ENCODE measurements at places on chromosomes 1 and 21.

DNA sequence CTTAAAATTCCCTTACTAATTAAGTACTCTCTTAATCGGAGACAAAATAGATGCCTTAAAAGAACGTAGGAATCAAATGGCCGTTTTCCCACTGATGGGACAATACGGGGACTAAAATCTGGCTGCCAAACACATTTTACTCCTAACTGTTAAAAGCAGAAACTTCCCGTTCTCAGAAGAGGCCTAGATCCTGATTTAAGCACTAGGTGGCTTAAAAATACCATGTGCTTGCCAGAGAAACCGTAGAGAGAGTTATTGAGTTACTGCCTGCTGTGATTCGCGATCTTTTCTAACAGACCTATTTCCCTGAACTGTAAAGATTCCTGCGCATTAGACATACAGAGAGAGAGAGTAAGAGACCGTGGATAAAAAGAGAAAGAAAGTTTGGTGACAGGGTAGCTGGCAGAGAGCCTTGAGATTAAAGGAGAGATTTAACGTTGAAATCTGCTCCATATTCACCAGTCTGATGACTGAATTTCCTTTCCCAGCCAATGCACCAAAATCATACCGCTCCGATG is 54.4 kb upstream of the STUM start:
- DNase-seq, result no peak

GRCh38 chr1:166167572-166167925 is 748 bp upstream of the FAM78B start:
- DNase-seq, result no peak

GRCh38 chr21:41520560-41521442 is 12.8 kb upstream of the TMPRSS2 start:
- DNase-seq, result no peak

- DNase-seq, result no peak
These were observed 14.6 kb upstream of the PAPPA2 start for GRCh38 chr1:176448340-176448739.

GRCh38 chr1:12206792-12207424 is 22.9 kb upstream of the VPS13D start:
- DNase-seq, result no peak

DNA sequence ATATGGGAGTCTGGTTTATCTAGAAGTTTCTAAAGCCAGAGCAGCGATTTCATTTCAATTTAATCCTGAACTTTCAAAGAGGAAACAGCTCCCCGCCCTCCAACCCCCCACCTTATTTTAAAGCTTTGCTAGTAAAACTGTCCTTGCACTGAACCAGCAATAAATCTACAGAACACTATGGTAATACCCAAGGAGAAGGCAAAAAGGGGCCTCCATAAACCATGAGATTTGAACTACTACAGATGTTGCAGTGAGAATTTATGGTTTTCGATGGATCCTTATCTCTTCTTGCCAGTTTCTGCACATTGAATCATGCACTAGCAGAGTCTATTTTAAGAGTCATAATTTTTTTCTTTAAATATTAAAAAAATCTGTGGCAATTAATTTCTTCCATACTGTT is 64.8 kb upstream of the BEND5 start:
- no peak for DNase-seq

GRCh38 chr1:228902781-228903433 is 167.6 kb downstream of the RHOU start:
- no peak for DNase-seq

- DNase-seq, result peak; percentile 7
These were observed 41.5 kb downstream of the UBE4B start for GRCh38 chr1:10074059-10074851.

DNA sequence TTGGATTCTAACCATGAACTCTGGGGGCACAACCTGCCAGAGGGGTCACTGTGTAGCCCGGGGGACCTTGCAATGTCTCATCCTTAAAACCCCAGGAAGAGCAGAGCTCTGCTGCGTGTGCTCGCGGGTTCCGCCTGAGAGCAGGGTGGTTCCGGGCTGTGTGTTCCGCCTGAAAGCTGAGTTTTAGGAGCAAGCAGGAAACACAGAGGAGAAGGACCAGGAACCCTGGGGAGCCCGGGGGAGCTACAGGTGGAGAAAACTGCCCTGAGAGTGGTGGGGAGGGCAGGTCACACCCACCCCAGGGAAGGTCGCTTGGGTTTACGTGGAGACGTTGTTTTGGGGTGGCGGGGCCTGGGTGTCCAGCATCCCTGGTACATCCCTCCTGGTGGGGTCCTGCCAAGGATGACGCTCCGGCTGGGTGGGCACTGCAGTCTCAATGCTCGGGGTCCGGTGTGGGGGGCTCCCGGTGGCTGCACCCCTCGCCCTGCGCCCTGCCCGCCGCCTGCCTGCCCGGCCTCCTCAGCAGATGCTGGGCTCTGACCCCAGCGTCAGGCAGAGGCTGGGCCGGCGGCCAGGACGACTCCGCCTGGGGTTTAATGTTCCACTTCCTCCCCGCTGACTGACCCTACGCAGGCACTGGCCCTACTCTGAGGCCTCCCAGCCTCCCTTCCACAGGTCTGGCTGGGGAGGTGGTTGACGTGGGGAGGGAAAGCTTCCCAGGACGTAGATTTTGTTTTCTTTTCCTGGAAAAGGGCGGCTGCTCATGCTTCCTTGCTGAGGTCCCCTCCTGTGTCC is 17.3 kb upstream of the C1orf159 start:
- no peak for DNase-seq

GRCh38 chr1:218584418-218585155 is 239.5 kb downstream of the TGFB2 start:
- DNase-seq, result no peak

DNA sequence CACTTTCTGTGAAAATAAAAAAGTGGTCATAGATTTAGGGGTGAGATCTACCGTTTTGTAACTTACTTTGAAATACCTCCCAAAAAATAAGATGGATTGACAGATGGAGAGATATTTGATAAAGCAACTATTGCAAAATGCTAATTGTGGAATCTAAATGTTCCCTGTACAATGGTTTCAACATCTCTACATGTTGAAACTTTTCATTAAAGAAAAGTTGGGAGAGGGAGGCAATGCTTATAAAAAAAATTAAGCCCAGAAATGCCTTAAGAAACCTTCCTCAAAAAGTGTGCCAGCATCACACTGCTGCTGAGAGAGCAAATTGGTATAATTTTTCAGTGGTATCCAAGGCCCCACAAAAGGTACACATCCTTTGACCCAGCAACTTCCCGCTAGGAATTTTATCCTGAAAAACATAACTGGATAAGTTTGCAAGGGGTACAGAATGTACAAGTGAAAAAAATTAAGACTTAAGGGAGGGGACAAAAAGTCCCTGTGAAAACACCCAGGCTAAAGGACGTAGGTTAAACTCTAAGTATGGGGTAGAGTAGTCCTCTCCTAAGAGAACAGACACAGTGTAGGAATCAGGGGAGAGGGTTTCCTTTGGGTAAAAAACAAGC is 84.3 kb downstream of the TGFBR3 start:
- DNase-seq, result no peak

DNA sequence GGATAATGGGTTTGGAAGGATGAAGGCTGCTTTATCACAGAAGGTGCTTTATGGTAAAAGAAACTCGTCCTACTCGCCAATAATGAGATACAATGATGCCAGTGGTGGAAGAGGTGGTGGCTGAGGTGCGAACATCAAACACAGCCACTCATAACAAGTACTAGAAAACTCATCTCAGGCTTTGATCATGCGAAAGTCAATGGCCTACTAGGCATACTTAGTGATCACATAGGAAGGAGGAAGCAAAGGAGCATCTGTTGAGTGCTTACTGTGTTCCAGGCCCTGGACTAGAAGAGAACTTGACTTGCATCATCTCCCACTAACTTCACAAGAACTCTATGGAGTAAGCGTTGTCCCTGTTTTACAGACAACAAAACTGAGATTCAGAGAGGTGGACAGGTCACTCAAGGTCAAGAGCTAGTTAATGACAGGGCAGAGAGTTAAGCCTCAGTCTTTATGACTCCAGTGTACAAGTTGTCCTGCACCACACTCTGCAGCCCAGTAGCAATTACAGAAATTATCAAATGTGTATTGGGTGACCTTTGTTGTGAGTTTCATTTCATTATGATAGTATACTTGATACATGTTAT is 33.6 kb downstream of the RUNX1 start:
- DNase-seq, result no peak

DNA sequence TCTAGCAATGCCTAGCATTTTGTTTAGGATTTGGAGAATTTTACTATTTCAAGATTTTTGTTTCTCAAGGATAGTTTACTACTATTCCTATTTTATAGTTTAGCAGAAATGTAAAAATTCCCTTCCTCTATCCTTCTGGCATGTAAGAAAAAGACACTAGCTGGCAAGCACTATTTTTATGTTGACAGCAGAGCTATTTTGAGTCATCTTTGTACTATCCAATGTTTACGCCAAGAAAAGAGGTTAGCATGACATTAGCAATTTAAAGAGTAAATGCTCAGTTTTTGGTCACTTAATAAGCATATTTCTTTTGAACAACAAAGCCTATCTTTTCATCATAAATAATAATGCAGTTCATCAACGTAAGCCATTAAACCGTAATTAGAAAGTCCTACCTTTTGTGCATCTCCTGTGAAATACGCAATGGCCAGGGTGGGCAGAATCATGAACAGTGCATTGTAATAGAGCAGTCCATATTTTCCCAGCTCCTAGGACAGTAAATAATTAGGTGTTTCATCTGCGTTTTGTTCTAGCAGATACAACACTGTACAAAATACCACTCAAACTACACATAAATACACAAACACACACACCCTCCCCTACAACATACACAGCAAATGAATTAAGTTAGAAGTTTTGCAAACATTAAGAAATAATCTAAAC is 12.0 kb downstream of the SLC35D1 start:
- DNase-seq, result no peak

- DNase-seq, result no peak
These were observed 32.6 kb downstream of the GPR52 start for GRCh38 chr1:174480324-174480723.

DNA sequence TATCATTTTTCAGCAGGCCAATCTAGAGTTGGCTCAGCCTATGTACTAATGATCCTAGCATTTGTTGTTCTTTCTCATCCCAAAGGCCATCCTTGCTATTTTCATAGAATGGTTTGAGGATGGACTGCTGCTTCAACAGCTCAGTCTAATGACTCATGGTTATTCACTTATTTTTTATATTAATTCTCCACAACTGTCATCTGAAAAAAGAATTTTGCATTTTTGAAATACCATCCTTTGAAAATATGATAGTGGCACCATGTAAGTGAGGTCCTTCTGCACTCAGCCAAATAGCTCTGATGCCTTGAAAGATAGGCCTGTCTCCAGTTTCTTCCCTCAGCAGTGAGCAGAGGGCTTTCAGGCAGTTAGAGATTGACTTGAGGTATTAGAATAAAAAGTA is 377.5 kb downstream of the LMO4 start:
- no peak for DNase-seq

DNA sequence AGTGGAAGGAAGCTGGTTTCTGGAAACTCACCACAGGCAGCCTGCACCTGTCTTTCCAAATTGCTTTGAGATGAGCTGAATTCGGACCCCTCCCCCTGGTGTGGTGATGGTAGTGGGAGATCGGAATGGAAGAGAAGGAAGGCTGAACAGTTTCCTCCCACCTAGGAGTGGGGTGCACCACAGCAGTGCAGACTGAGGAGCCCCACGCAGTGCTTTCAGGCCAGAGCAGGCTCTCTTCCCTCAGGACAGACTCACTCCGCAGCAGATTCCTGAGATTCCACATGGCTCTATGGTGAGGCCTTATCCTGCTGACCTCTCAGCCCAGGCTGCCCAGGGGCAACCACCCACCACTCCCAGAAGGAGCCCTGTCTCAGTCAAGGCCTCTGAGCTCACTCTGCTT is 80.9 kb downstream of the ATP1A1 start:
- DNase-seq, result no peak

DNA sequence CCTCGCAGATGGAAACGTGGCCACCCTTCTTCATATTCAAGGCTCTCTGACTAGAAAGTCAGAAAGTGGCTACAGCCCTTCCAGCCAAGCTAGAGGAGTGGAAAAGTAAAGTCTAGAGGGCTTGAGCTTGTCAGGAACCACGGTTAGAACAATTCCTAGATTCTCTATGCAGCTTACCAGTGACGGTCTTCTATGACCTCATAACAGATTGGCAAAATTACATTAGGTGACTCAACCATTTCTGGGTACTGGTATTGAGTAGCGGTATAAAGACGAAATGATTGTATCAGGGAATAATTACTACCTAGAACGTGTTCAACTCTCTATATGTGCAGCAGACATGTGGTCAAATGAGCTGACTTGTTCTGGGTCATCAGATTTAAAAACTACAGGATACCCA is 155.0 kb upstream of the RUNX1 start:
- DNase-seq, result no peak

DNA sequence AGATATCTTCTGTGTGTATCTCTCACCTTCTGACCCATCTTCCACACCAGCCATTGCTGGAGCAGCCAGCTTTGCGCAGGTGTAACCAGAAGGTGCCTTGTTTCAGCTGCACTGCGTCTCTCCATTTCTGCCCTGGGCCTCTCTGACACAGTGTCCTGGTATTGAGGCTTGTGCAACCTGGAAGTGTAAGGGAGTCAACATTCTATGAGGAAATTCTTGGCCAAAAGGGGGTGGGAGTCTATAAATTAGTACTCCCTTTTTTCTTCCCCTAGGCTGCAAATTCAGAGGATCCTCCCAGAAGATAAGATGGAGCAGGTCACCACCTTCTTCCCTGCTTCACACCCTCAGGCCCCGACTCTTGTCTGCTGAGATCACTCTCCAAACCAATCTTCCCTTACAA is 109.1 kb downstream of the MRPS6 start:
- no peak for DNase-seq

DNA sequence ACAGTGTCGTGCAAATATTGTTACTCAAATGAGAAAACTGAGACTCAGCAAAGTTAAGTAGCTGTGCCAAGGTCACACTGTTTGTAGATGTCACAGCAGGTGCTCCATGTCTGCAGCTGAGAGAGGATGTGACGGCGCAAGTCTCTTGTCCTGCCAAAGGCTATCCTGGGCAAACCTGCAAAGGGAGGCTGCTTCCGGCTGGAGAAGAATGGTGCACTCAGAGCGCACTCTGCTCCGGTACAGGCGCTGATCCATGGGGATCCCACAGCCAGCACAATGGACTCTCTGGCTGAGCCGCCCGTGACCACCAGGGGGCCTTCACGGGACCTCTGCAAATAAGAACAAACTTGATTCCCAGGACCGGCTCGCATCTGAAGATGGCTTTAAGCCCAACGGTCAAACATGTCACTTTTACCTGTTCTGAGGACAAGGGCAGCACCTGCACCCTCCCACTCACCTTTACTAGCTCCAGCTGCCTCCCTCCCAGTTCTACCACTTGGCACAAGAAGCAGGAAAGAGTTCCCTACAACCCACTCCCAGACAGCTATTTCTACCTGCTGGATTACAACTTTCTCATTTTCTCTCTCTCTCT is 21.9 kb downstream of the RD3 start:
- peak; percentile 22 for DNase-seq

- DNase-seq, result no peak
These were observed 11.6 kb upstream of the DDI2 start for GRCh38 chr1:15605398-15606383.

- DNase-seq, result no peak
These were observed 22.3 kb downstream of the NOL9 start for GRCh38 chr1:6531996-6532395.

GRCh38 chr1:87942165-87942564 is 613.5 kb downstream of the LMO4 start:
- DNase-seq, result no peak
